ENCODE measurements at places on chromosomes 3 and 15.

DNA sequence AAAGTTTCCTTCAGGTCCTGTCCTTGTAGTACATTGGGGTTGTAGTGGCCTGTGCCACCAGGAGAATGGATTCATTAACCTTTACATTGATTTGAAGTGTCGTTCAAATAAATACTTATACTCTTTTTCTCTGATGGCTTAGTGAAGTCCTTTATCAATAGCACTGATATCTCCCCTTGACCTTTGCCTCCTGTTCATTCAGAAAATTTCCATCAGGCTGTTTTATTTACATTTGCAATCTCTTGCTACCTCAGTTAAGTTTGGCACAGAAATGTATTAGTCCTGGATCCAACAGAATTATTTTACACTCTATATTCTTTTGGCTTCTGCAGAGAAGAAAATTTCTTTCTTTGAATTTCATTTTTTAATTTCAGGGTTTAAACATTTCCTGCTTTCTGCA lies 497.0 kb downstream of the RBMS3 start:
- DNase-seq = no peak

DNA sequence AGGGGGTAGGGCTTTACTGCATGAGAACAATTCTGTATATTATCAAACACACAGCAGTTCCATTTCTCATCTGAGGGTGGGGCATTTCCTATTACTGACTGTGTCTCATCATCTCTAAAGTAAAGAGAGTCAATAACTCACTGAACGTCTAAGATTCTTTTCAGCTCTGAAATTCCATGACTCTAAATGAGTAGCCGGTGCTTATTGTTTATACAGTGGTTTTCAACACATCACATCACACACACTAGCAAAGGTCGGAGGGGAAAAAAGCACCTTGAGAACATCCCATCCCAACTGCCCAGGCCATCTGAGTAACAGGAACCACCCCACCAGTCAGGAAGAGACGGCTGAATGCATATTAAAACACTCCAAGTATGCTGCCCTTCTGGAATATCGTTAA lies 196.0 kb downstream of the SUCLG2 start:
- no peak for DNase-seq

DNA sequence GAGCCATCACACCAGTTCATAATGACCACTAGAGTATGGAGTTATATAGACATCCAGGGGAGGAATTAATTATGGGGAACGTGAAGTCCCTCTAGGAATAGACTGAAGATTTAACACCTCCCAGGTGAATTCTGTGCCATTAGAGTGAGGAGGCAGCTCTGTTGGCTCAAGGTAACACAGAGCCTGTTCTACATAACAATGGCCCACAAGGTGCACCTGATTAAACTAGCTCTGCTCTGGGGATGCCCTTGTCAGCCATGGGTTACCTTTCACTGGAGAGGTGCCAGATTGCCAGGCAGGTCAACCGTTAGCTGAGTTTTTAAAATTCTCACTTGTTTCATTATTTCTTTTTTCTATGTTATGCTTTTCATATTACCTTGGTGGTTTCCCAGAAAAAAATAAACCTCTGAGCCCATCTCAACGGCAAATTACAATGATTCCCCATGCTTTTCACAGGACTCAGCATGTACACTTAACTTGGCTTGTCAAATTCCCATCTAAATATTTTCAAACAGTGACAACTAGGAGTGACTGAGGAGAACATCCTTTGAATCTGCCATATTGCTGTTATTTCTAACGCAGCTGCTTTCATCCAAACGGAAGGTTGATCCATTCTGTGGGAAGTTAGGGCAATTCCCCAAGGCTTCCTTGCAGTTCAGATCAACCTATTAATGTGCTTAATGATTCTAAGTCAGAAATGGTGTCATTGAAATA lies 512.9 kb downstream of the MCTP2 start:
- no peak for DNase-seq

DNA sequence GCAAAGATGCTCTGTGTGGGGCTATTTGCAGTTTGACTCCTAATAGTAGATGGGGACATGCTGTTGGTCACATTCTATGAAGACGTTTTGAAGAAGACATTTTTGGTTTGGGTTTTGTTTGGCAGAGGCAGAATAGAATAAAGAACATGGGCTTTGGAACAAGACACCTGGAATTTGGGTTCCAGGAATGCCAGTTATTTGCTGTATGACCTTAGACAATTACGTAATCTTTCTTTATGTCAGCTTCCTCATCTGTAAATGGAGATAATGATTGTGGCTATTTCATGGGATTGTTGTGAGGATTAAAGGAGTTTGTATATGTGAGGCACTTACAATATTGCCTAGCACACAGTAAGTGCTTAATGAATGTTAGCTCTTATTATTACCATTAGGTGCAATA lies 91.6 kb downstream of the MESD start:
- no peak for DNase-seq

GRCh38 chr15:73935547-73935946 lies 9.3 kb downstream of the LOXL1 start:
- DNase-seq = no peak

DNA sequence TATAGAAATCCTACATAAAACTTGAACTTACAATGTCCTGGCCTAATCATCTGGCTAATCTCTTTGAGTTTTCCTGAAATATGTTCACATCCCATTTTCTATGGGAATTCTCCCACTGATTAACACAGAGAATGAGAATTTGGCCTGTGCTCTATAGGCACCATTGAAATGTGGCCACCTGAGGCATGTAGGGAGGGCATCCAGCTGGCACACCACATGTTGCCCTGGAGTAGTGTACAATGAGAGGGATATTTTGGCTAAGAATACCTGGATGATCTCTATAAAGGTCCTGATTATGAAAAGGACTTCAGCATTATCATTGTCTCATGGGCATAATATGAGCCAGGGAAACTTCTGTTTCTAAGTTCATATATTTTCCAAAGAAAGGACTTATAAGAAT lies 324.0 kb downstream of the ZBTB20 start:
- no peak for DNase-seq

GRCh38 chr15:47394286-47394809 lies 323.0 kb upstream of the SEMA6D start:
- no peak for DNase-seq

GRCh38 chr15:85037641-85038040 lies 56.0 kb downstream of the PDE8A start:
- DNase-seq = no peak

DNA sequence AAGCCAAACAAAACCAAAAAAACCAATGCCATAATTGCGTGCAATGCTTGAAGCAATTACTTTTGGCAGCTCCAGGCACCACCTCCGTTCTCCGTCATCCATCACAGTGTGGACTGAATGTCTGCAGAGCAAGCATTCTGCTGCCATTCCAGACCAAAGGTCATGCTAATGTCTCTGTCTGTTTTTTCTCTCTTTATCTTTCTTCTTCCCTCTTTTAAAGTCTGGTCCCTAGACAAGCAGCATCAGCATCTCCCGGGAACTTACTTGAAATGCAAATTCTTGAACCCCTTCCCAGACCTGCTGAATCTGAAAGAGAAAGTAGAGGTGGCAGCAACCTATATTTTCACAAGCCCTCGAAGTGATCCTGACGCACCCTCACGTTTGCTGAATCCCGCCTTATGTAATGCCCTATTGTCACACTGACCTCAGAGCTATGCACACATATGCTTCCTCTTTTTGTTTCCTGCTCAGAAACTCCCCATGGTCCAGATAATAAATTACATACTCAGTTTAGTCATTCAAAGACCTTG lies 297.3 kb upstream of the PROK2 start:
- no peak for DNase-seq

GRCh38 chr3:106725566-106725965 lies 651.7 kb upstream of the CCDC54 start:
- no peak for DNase-seq

DNA sequence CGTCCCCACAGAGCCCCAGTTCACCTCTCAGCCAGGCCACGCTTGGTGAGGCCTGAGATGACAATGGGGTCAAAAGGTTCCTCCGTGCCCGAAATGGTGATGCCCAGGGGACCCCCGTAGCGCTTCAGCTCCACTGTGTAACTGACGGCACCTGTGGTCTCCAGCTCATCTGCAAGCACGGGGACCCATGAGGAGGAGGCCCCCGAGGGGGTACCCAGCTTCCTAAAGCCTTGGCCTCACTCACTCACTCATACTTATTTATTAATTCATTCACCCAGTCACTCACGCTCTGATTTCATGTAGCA lies 30.4 kb downstream of the GRIP2 start:
- DNase-seq = no peak

DNA sequence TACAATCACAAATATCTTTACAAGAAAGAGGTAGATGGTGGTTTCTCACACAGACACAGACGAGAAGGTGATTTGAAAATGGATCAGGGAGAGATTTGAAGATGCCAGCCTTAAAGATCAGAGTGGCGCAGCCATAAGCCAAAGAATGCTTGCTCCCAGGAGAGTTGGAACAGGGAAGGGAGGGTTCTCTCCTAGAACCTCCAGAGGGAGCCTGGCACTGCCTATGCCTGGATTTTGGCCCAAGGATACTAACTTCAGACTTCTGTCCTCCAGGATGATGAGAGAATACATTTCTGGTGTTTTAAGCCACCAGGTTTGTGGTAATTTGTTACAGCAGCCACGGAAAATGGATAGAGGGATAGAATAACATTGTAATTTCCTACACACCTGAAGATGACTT lies 279.1 kb downstream of the FAM43A start:
- no peak for DNase-seq

- DNase-seq = no peak
Observed at GRCh38 chr3:121661376-121661775, 673 bp upstream of the HCLS1 start.

- no peak for DNase-seq
Observed at GRCh38 chr3:21645121-21645897, 105.7 kb downstream of the ZNF385D start.

- DNase-seq = no peak
Observed at GRCh38 chr15:87660251-87661129, 596.0 kb downstream of the NTRK3 start.

DNA sequence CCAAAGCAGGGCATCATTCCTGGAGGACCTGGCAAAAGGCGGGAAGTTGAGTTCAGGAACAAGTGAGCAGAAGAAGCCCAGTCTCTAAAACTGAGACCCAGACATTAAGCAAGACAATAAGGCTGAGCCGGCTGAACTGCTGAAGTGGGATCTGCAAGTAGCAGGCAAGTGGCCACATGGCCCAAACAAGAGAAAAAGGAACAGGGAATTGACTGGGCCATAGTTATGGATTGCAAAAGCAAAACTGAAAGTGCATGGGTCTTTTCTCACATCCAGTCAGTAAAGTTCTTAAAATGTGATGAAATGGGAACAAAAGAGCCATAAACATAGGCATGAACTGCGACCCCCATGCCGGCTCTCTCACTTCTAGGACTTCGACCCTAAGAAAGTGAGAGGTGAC lies 101.2 kb downstream of the SCN11A start:
- DNase-seq = no peak

Data from T-helper 1 cell (primary cell).